Neural crest cell (in vitro differentiated cells): ENCODE measurements at places on chromosomes 1 and 21.

DNA sequence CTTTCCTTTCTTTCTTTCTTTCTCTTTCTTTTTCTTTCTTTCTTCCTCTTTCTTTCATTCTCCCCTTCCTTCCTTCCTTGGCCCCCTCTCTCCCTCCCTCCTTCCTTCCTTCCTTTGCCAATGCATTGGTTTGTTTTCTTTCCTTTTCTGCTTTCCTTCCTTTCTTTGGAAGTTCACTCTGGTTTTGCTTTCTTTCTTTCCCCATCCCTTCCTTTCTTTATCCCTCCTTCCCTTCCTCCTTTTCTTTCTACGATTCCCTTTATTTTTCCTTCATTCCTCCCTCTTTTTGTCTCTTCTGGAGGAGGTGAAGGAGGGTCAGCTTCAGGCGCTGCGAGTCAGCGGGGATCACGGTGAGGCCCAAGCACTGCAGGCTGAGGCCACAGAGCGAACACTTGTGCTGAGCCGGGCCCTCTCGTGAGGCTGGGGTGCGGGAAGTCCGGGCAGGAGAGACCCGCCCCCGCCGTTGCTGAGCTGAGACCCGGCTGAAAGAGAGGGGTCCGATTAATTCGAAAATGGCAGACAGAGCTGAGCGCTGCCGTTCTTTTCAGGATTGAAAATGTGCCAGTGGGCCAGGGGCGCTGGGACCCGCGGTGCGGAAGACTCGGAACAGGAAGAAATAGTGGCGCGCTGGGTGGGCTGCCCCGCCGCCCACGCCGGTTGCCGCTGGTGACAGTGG is 1.5 kb downstream of the SIM2 start:
- peak; percentile 3 for DNase-seq

GRCh38 chr1:147820761-147821297 is 60.4 kb upstream of the GJA5 start:
- DNase-seq: no peak

DNA sequence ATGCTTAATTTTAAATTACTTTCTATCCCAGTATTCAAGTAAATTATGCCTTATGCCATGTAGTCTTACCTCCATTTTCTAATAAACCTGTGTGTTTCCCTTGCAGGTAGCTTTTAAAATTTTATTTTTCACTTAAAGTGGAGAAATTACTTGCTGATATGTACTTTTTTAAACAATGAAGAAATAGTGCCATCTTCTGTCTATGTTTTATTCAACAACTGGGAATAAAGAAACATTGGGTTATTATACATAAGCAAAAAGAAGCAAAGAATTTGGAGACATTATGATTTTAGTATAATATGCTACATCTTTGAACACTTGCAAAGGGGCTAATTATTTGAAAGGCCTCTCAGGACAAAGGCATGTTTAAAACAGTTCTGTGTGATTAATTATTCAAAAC is 1912.9 kb downstream of the MRPL39 start:
- no peak for DNase-seq

DNA sequence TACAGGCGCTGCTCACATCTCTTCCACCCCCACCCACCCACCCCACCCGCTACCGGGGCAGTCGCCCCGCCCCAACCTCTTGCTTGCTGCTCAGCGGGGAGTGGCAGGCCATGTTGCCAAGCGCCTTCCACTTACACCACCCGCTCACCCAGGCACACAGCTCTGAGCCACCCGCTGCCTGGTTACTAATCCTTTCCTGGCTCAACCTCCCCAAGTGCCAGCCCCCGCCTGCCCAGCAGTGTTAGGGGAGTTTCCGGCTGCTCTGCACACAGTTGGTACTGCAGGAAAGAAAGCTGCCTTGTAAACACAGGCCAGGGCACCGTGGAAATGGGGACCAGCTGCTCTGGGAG is 56.2 kb downstream of the LACTBL1 start:
- no peak for DNase-seq
